ENCODE measurements at places on chromosomes 5 and 9.

DNA sequence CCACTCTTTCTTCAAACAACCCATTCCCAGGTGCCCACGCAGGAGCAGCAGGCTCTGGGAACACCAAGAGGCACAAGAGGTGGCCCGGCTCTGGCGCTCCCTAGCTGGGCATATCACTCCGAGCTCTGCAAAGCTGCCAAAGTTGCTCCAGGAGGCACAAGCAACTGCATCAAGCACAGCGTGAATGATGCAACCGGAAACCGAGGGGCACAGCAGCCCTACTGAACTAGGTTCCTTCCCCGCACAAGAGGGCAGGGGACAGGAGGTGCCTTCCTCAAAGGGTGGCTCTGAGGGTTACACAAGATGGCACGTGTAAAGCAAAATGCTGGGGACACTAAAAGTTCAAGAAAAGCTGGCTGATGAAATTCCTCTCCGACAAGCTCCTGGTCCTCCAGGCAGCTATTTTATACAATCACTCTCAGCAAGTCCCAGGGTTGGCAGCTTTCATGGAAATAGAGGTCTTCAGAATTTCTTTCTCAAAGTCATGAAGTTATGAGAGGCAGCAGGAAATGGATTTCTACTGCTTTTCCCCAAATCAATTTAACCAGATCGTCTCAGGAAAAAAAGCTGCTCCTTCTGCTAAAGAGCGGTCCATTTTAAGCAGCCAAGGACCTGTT, 22.9 kb downstream of the PSMB7 start:
- DNase-seq, result peak; percentile 80

DNA sequence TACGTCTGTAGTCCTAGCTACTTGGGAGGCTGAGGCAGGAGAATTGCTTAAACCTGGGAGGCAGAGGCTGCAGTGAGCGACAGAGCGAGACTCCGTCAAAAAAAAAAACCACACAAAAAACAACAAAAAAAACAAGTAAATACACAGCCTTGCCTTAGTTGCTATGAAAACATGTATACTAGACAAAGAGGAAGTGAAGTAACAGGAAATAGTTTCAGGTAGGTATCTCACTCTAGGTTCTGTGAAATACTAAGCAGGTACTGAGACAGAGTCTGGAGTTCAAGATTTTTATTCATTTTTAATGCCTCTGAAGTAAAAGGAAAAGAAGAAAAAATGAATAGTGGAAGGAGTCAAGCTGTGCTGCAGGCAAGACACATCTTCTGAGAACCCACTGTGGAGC, 687.9 kb upstream of the RGMB start:
- DNase-seq, result no peak

DNA sequence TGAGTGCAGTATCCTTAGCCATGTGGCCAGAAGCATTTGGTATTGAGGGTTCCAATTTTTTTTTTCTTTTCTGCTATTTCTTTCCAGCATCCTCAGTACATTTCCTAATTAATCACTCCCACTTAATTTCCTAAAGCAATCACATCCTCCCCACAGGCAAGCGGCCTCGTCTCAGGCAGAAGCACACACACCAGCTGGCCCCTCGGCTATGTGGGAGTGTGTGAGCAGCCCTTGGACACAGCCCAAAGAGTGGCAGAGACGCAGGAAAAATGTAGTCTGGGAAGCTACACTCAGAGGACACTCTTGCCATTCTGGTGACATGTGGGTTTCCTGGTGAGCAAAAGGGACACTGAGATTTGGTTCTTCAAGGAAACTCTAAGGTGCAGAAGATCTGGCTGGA, 20.7 kb downstream of the SLIT3 start:
- no peak for DNase-seq

DNA sequence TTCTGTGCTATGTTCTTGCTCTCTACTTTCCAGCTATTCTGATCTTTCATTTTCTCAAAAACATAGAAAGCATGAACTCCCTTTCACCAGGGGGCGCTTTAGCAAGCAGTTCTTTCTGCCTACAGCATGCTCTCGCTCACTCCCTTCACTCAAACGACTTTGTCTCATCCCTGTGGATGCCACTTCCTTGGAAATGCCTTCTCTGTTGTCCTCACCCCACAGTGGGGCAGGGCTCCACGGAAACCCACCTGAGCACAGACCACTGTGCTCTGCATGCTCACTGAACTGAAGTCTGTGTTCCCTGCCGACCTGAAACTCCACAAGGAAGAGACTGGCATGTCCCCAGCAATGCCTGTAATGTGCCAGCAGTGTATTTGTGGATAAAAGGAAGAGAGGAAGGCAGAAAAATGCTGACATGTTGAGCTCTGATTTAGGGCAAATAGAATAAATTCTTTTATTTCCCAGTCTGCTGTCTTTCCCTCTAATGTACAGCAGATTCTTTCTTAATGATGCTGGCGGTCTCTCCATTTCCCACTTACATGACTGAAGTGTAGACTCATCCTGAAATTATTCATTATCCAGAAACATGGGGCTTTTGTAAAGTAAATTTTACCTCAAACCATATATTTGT, 4.9 kb upstream of the ROR2 start:
- peak; percentile 15 for DNase-seq

DNA sequence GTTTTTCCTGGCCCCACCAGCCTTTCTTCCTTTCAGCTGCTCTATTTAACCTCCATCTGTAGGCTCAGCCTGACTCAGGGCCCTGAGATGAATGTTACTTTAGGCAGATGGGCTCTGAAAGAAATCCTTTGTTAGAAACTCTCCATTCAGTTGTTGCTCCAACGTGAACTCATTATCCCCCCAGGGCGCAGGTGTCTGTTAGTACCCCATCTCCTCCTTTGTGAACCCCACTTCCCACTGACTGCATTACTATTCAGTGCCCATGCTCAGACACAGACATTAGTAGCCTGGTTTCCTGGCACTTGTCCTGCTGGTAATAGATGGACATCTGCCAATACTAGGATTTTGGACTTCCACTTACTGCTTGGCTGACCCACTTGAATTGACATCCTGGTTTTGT, 1271.6 kb downstream of the PTPRD start:
- no peak for DNase-seq

- DNase-seq, result peak; percentile 13
These were observed 184.6 kb downstream of the CDK5RAP2 start for GRCh38 chr9:120395376-120395775.

GRCh38 chr9:92064711-92065110, 50.5 kb downstream of the SPTLC1 start:
- no peak for DNase-seq

- DNase-seq, result no peak
These were observed 2.8 kb upstream of the PPP2CA start for GRCh38 chr5:134228624-134229023.

DNA sequence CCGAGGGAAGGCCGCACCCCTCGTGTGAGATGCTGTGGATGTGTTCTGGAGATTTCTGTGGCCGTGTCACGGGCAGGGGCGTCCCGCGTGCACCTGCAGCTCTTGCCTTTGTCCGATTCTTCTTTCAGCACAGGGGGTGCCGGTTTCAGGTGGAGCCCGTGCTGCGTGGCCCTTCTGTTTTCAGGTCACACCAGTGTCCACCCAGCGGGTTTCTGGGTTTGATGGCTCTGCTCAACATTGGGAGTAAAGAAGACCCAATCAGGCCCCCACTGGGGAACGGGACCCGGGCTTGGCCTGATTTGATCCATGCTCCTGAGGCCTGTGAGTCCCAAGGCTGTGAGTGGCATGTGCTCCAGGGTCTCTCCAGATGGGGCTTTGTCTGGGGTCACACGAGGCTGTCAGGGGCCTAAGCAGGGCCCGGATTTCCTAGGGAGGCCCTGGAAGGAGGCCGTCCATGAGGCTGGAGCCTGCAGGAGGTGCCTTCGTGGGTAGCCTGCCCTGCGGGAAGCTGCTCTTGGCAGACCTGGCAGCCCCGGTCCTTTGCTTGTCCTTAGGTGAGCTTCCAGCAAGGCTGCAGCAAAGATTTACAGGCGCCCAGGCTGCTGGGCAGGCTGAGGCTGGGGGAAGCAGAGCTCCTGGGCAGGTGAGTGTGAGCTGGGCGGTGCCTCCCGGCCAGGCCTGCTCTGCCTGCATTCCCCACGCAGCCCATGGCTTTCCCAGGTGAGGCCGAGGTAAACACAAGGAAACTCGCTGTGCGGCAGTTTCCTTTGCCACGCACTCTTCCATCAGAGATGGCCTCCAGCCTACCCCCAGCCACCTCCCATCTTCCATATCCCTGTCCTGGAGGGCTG, 12.8 kb downstream of the MRPL36 start:
- no peak for DNase-seq

GRCh38 chr5:124806373-124807077, 60.1 kb upstream of the ZNF608 start:
- no peak for DNase-seq

- DNase-seq, result no peak
These were observed 265.5 kb downstream of the NDUFS4 start for GRCh38 chr5:53825926-53826325.

- no peak for DNase-seq
These were observed 217.5 kb downstream of the RAB3C start for GRCh38 chr5:58800356-58800755.

DNA sequence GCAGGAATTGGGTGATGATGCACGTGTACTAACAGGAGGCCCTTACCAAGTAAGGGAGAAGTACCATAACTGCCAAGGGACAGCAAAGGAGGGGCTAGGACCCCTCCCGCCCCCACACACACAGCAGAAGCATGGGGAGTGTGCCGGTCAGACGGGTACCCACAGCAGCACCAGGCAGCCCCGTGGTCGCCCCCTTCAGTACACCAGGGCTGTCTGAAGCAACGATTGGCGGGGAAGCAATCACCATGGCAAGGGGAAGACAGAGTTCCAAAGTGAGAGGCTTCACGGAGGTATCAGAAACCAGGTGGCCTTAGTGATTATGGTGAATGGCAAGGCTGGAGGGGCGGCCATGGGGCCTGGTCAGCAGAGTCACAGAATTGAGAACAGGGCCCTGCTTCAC, 72.2 kb downstream of the CAMSAP1 start:
- no peak for DNase-seq

- DNase-seq, result no peak
These were observed 83.4 kb downstream of the TEK start for GRCh38 chr9:27192291-27192960.

- DNase-seq, result no peak
These were observed 382.9 kb downstream of the CCDC171 start for GRCh38 chr9:15935661-15936305.

DNA sequence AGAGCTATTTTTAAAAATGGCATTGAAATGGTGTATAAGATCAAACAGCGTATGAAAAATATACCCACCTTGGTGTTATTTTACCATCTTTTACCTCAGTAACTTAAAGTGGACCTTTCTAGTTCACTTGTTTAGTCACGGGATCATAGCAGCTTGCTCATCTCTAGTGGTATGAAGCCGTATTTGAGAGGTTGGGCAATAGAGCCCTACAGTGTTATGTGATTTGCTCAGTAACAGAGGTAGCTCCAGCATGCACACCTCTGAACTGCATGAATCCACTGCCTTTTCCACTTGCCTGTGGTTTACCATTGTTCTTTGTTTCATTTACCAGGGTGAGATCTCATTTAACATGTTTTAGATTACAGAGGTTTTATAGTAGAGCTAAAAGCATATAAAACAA, 134.4 kb downstream of the ATG10 start:
- no peak for DNase-seq

DNA sequence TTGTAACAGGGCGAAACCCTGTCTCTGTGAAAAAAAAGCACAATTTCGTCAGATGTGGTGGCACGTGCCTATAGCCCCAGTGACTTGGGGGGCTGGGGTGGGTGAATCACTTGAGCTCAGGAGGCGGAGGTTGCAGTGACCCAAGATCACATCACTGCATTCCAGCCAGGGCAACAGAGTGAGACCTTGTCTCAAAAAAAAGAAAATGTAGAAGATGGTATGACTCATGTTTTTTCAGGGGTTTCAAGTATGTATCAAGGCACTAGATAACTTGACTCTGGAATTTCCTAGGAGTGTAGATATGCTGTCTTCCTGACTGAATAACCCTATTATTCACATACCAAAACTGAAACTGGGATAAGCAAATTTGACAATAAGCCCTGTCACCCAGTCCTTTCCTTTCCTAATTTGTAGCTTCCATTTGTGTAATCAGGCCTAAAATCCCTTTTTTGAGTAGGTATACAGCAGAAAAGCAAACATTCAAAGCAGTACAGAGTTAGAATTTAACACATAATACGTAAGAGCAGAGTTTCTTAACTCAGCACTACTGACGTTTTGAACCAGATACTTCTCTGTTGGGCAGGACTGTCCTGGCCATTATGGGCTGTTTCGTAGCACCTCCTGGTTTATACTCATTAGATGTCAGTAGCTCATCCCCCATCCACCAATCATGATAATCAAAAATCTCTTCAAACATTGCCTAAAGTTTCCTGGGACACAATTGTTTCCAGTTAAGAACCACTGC, 17.3 kb upstream of the ANKRD18B start:
- DNase-seq, result peak; percentile 71

- DNase-seq, result no peak
These were observed 46.6 kb downstream of the ADAMTSL1 start for GRCh38 chr9:18520416-18521047.

DNA sequence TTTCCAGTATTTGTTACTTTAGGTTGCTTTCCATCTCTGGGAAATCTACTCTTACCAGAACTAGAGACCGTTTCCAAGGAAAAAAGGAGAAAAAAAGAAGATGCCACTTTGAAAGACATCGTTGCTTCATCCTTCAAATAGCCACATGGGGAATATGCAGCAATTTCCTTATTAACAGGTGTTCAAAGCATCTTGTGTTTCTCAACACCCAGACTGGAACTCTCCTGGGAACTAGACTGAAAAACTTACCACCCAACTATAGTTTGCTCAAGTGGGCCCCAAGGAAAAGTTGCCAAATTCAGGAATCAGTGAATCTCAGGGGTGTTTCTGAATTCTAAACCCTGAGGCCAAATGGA, 80.0 kb upstream of the JAK2 start:
- no peak for DNase-seq

- DNase-seq, result peak; percentile 31
These were observed 55.3 kb downstream of the ZNF366 start for GRCh38 chr5:72451741-72452505.

DNA sequence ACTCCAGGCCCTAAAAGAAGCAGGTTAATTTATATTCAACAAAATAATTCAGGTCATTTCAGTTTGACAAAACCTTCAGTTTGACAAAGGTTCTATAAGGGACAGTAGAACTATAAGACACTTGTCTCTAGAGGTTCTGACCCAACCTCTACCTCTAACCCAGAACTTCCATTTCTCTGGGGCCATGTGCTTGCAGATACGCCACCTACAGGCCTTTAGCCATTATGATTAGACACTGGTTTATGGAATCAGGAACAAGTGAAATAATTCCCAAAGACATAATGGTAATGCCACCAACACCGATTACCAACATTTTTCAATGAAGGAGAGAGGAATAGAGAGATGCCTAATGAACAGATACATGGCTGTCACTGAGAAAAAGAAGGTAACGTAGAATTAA, 733.9 kb downstream of the PRELID2 start:
- DNase-seq, result no peak

- DNase-seq, result no peak
These were observed 539.9 kb downstream of the BRINP1 start for GRCh38 chr9:118829334-118829733.

- DNase-seq, result no peak
These were observed 85.4 kb downstream of the KCNN2 start for GRCh38 chr5:114447084-114447773.

DNA sequence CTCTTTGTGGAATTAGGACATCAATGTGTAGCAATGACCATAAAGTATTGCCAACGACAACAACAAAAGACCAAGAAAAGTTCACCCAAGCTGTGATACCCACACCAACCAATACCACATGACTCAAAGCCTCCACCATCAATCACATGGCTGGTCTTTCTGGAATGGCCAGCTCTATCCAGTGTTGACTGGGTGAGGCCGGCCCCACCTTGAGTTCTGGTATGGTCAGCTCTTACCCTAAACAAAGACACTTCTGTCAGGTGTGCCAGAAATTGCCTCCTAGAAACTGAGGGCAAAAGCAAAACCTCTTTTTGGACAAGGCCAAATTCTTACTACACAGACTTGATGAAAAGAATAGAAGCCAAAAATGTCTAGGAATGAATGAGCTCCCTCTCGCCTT, 331.5 kb downstream of the ZNF608 start:
- DNase-seq, result no peak

Measured in inflammatory macrophage treated with lipopolysaccharide for 4 hours (primary cell).